ENCODE measurements at places on chromosomes 11 and 22.

- no peak for DNase-seq
Observed at GRCh38 chr11:46697723-46698122, 2.7 kb downstream of the ARHGAP1 start.

DNA sequence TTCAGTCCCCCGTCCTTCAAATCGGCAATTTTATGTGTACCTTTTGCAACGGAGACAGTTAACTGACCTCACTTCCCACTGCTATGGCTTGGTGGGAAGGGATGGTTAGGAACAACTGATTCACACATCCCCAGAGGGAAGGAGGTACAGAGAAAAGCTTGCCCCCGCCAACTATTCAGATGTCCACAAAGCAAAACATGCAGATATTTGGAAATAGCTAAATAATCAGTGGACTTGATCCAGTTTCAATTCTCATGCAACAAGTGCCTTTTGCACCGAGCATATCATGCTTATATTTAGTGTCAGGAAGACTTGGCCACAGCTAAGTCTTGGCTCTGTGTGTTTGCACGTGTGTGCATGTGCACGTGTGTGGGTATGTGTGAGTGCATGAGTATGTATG, 144.6 kb downstream of the SNX19 start:
- peak; percentile 65 for DNase-seq

DNA sequence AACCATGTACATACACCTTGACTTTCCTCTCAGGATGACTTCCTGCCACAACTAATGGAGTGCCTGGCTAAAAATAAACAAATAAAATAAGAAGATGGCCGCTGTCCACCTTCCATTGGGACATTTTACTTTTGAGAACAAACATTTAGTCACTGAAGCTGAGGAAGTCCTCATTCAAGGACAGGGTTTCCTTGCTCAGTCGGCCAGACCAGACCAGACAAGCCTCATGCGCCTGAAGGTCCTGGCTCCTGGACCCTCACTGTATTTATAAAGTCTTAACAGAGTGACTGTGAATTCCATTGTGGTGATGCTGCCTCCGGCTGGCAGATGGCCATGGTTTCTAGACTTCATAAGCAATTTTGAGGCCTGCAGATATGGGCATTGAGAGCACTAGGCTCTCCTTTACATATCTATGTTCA, 114.5 kb downstream of the MAML2 start:
- DNase-seq = no peak

DNA sequence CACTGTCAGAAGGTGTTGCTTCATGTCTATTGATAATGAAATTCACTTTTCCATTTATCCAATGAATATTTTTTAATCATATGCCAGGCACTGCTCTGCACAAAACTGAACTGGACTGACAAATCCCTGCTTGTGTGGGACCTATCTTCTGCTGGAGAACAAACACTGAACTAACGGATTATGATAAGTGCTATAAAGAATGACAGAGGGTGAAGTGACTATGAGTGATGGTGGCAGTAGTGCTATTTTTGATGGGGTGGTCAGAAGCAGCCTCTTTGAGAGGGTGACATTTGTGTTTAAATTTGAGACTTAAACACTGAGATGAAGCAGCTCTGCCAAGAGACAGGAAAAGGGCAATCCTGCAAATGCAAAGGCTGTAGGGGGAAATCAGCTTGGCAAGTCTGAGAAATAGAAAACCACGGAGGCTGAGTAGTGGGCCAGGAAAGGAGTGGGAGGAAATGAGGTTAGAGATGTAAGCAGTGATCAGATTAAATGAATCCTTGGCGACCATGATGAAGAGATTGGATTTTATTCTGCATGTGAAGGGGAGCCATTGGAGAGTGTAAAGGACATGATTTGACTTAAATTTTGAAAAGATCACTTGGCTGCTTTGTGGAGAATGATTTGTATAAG, 6.0 kb downstream of the TBCEL start:
- no peak for DNase-seq

- DNase-seq = no peak
Observed at GRCh38 chr11:104798789-104799188, 99.5 kb downstream of the CASP12 start.

GRCh38 chr11:88555018-88555828, 217.7 kb upstream of the CTSC start:
- DNase-seq = peak; percentile 100

DNA sequence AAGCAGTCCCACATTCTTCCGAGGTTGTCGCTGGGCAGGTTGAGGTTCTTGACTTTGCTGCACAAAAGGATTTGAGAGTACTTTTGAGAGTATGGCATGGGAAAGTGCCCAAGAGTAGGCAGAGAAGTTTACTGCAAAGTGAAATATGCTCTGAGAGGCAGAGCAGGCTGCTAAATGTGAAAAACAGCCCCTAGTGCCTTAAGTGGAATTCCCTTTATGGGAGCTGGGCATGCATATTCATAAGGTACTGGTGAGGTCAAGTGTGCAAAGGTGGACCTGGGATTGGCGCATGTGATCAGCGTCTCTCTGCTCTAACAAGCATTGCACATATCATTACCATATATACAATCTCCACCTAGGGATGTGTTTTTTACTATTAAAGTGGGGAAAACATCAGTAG, 12.0 kb upstream of the APOL4 start:
- DNase-seq = no peak

GRCh38 chr22:30869667-30870395, 98.7 kb downstream of the MORC2 start:
- no peak for DNase-seq

DNA sequence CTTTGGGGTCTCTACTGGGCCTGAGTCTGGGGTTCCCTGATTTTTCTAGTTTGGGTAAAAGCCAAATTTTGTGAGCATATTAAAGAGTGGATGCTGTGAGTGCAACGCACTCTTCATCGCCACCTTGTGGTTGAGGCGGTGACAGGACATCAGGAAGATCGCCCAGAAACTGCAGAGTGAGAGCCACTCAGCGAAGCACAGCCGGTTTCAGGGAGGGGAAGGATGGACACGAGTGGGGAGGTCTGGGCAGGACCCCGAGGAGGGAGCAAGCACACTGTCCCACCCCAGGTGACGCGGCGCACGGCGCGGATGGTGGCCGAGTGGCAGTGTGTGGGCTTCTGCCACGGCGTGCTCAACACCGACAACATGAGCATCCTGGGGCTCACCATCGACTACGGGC, 9.1 kb downstream of the SELENOO start:
- DNase-seq = no peak

GRCh38 chr11:105361651-105362050, 222.1 kb upstream of the CARD18 start:
- no peak for DNase-seq

- no peak for DNase-seq
Observed at GRCh38 chr22:44314425-44315067, 1.8 kb upstream of the SHISAL1 start.

DNA sequence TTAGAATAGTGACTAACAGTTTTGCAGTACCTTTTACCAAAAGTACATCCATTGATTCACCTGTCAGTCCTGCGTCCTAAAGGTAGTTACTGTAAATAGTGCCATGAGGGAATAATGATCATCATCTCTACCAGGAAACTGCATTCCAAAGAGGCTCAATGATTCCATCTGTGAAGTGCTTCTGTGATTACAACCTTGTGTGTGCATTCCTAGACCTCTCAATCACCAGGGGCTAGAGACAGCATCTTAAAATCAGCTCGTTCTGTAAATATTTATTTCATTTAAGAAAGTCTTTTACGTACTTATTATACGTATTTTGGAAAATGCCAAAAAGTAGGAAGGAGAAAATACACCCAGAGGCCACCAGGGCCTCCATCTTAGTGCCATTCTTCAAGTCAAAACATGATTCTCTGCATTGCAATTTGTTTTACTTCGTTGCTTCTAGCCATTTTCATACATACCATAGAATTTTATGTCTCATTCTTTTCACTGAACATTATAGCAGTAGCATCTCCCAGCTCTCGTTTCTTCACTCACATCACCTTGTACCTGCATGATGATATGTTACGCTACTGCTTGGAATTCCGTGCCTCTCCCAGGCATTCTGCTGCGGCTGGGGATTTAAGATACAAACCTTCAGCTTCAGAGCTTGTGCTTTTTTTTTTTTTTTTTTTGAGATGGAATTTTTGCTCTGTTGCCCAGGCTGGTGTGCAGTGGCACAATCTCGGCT, 117.0 kb downstream of the SEZ6L start:
- DNase-seq = no peak

DNA sequence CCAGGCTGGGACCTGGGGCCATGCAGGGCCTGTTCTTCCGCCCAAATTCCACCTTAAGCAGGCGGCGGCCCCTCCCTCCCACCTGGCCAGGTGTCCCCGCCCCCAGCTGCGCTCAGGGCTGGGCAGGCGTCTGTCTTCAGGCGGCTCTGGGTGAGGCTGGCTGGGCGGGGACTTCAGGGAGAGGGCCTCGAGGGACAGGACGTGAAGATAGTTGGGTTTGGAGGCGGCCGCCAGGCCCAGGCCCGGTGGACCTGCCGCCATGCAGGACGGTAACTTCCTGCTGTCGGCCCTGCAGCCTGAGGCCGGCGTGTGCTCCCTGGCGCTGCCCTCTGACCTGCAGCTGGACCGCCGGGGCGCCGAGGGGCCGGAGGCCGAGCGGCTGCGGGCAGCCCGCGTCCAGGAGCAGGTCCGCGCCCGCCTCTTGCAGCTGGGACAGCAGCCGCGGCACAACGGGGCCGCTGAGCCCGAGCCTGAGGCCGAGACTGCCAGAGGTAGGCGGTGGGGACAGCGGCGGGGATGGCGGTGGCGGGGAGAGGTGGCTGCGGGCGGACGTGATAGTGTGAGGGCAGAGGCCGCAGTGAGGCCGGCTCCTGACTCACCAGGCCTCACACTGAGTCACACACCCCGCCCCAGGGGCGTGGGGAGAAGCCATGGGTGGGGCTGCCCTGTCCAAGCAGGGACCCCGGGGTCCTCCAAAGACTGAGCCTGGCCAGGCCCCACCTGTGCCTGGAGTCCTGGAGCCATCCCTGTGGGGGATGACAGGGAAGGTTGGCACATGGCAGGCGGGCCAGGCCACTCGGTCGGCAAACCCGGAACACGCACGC, at the start of gene PKP3:
TSS of gene PKP3 (plus strand) at position 176 of the 824 bp plus-strand sequence. CDS start at position 260, 84 bp downstream.
- DNase-seq = no peak

DNA sequence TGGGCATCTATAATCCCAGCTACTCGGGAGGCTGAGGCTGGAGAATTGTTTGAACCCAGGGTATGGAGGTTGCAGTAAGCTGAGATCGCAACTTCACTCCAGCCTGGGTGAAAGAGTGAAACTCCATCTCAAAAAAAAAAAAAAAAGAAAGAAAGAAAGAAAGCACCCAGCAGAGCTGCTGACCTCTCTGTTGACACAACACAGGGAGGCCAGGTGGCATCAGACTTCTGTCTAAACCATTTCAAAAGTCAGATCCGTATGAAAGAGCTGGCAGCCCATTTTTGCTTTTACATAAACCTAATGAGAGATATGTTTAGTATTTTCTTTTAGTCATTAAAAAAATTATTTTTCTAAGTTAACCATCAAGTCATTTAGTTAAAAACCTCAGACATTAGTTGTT, 64.4 kb upstream of the RRM1 start:
- DNase-seq = no peak

- DNase-seq = no peak
Observed at GRCh38 chr11:126898802-126899201, 101.8 kb downstream of the KIRREL3 start.

DNA sequence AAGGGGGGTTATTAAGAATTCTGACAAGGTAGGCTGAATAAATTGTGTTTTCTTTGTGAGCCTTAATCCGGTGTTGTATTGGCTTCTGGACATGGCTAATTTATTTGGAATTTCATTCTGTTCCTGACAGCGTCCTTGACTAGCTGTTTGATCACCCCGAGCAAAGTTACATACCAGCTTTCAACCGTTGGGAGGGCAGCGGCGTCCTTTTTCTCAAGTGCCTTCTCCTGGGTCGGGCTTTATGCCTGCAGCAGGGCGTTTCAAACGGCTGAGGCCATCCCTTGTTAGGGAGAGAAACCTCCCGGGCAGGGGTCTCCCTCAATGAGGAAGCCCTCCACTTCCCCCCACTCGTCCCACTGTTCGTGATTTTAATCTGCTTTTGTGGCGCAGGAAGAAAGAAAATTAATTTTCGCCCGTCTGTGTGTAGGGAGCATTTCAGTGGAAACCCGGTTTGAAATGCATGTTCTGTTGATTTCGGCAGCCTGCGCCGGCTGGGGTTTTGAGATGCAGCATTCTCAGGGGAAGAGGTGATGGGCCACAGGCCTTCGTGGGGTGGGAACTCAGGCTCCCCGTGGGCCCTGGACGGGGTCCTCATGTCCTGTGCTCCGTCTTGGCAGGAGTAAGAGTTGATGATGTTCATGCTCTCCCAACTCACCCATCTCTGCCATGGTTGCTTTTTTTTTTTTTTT, 2.9 kb upstream of the SMIM38 start:
- DNase-seq = no peak

DNA sequence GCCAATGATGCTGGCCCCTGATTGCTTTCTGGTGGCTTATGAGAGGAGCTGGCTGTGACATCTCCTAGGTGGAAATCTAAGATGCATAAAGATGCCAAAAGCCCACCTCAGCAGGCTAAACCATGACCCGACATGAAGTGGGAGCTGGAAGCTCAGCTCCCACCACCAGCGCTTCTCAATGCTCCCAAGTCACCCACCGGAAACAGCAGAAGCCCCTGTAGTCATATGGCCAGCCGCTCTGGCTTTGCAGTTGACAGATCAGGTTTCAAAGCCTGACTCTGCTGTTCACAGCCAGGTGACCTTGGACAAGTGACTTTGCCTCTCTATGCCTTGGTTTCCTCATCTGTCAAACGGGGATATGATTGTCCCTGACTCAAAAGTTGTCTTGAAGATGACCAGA, 29.1 kb upstream of the ANO1 start:
- DNase-seq = no peak

GRCh38 chr22:20435436-20436306, 2.0 kb downstream of the SCARF2 start:
- no peak for DNase-seq

DNA sequence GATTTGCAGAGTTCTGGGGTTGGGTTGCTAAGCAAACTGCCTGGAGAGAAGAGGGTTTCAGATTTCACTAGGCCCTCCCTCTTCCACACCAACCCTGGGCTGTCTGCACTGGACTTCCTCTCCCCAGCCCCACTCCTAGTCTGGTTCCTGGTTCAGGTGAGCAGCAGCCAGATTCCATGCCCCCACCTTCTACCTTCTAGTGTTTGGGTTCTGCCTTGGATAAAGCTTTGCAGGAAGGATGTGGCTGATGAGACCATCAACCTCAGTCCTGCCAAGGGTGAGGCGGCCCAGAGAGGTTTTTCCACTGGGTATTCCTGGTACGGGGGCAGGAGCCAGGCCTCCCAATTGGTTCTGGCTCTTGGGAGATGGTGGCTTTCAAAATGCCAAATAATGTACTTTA, 68.3 kb downstream of the BCR start:
- no peak for DNase-seq

GRCh38 chr11:92443199-92443598, 218.6 kb downstream of the FAT3 start:
- no peak for DNase-seq

GRCh38 chr11:120969993-120970392, 53.9 kb upstream of the TBCEL start:
- no peak for DNase-seq

Measured in GM04503 (cell line).